Endothelial cell (in vitro differentiated cells): ENCODE measurements at places on chromosomes 5 and 9.

- no peak overlapping the region for H3K27ac ChIP-seq
- H3K4me3 ChIP-seq = no peak overlapping the region
- no peaks in the 10 kb centered on the region for H3K4me1 ChIP-seq
Measured at GRCh38 chr9:18756712-18757125, 276.3 kb downstream of the SAXO1 start.

DNA sequence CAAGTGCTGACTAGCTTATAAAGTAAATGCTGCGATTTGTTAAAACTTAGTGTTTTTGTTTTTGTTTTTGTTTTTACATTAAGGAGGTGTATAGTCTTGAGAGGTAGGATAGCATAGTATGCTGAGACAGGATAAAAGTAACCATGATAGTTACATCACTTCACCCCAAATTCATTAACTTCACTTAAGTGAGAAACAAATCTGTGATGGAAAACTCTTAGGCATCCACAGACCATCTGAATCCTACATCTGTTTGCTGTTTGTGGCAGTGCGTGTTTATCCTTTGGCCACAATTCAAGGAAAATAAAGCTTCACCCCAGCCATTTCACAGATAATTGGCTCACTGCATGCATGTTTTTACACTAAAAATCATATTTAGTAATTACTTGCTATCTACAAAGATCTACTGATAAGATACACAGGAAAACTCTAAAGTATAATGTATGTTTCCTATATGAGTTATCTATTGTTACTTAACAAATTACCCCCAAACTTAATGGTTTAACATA lies 82.0 kb downstream of the ZNF622 start:
- no peak for DNase-seq
- peaks cover 2% of the 10 kb centered on the region for H3K27me3 ChIP-seq
- no peaks in the 10 kb centered on the region for H3K4me1 ChIP-seq
- H3K27ac ChIP-seq = no peak overlapping the region
- no peak overlapping the region for H3K4me3 ChIP-seq

DNA sequence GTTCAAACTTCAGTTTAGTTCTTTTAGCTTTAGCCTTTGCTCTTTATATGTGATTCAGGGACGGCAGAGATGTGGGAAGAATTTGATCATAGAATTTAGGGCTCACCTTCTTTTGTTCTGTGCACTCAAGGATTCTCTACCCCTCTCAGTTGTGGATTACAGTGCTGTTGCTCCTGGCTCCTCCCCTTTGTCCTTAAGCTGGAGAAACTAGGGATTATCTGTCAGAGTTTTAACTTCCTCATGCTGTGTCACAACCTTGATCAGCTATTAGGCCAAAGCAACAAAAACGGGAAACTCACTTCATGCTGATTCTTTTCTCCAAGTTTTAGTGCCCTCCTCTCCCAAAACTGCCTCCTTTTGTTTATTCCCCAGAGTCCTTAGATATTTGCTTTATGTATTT lies 13.0 kb upstream of the PCDHAC2 start:
- H3K4me3 ChIP-seq = no peak overlapping the region
- H3K4me1 ChIP-seq = peaks cover 12% of the 10 kb centered on the region
- no peak for DNase-seq
- H3K36me3 ChIP-seq = peaks cover 5% of the 10 kb centered on the region
- H3K27me3 ChIP-seq = no peaks in the 10 kb centered on the region

DNA sequence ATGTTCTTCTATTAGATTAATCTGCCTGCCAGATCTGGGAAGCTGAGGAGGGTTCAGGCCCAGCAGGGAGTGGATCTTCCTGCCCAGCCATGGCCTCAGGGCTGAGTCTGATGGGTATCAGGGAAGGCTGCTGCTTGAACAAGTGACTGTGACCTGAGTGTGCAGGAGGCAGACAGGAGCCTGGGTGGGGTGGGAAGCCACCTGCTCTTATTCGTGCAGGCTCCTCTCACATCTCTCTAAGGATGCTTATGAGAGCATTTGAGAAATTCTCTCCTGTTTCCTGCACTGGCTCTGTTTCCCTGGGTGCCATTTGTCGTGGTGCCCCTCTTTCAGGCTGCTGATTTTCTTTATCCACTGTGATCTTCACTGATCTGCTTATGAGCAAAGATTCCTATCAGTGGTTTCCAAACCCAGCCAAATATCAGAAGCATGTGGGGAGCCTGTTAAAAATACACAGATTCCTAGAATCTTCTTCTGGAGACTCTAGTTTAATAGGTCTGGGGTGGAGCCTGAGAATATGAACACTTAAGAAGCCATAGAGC lies 2.1 kb downstream of the RGS3 start:
- peaks cover 12% of the 10 kb centered on the region for H3K27me3 ChIP-seq

- H3K27ac ChIP-seq = no peak overlapping the region
- no peaks in the 10 kb centered on the region for H3K27me3 ChIP-seq
- H3K4me3 ChIP-seq = no peak overlapping the region
- H3K36me3 ChIP-seq = no peaks in the 10 kb centered on the region
- no peak for DNase-seq
Measured at GRCh38 chr5:149012350-149012749, 50.5 kb downstream of the SH3TC2 start.

- no peak overlapping the region for H3K4me3 ChIP-seq
- H3K4me1 ChIP-seq = peaks cover 62% of the 10 kb centered on the region
- H3K27me3 ChIP-seq = peaks cover 15% of the 10 kb centered on the region
- no peak overlapping the region for H3K27ac ChIP-seq
- peaks cover 7% of the 10 kb centered on the region for H3K36me3 ChIP-seq
Measured at GRCh38 chr5:172002840-172003512, 3.5 kb downstream of the FBXW11 start.

GRCh38 chr9:18614116-18614515 lies 140.2 kb downstream of the ADAMTSL1 start:
- no peak for DNase-seq
- H3K27me3 ChIP-seq = peaks cover 3% of the 10 kb centered on the region
- no peak overlapping the region for H3K27ac ChIP-seq
- peaks cover 3% of the 10 kb centered on the region for H3K4me1 ChIP-seq
- no peaks in the 10 kb centered on the region for H3K36me3 ChIP-seq

DNA sequence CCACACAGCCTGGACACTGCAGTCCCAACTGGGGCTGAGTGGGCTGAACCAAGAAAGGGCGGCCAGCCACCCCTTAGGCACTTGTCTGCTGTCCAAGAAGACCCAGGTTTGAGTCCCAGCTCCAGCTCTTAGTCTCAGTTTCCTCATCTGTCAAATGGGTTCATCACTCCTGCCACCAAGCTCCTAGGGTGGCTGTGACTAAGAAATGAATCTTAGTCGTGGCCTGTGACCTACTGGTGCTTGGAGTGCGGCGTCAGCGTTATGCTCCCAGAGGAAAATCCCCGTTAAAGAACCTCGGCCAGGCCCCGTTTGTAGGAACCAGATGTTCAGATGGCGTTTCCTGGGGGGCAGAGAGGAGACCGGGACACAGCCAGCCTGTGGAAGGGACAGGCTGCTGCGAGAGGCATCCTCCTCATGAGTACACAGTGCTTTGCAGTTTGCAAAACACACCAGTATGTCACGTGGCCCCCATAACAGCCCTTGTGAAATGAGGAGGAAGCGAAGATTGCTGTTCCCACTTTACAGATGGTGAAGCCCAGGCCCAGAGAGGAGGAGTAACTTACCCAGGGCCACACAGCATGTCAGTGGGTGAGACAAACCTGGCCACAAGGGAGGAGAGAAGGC lies 3.3 kb downstream of the FIBCD1 start:
- H3K27ac ChIP-seq = no peak overlapping the region
- no peak for DNase-seq
- H3K36me3 ChIP-seq = peaks cover 4% of the 10 kb centered on the region
- peaks cover 16% of the 10 kb centered on the region for H3K4me1 ChIP-seq
- no peak overlapping the region for H3K4me3 ChIP-seq

- no peak for DNase-seq
- no peaks in the 10 kb centered on the region for H3K36me3 ChIP-seq
- peaks cover 21% of the 10 kb centered on the region for H3K4me1 ChIP-seq
- peak overlapping the region; percentile 44 for H3K27ac ChIP-seq
Measured at GRCh38 chr5:58828258-58828657, 245.4 kb downstream of the RAB3C start.

- peak overlapping the region; percentile 89 for H3K27ac ChIP-seq
- H3K4me3 ChIP-seq = peak overlapping the region; percentile 37
- peaks cover 25% of the 10 kb centered on the region for H3K36me3 ChIP-seq
- peaks cover 18% of the 10 kb centered on the region for H3K4me1 ChIP-seq
- peak; percentile 59 for DNase-seq
- peaks cover 88% of the 10 kb centered on the region for H3K27me3 ChIP-seq
Measured at GRCh38 chr9:136673088-136673974, 10.6 kb downstream of the EGFL7 start.

DNA sequence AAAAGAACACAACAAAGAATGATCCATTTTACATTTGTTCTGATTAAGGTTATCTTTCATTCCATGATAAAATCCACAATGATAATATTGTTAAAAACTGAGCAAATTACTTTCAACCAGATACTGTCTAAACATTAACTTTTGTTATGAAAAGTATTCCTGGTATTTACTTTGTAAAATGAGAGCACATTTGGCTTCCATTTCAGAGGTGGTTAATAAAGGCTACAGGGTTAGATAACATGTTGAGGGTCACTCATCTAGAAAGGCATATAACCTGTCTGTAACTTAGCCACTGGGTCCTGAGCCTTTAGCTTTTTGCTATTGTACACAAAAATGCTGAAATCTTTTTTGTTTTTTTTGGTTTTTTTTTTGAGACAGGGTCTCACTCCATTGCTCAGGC lies 99.3 kb downstream of the ANXA2R start:
- no peak for DNase-seq
- peaks cover 6% of the 10 kb centered on the region for H3K27me3 ChIP-seq
- H3K27ac ChIP-seq = no peak overlapping the region
- H3K4me3 ChIP-seq = no peak overlapping the region
- no peaks in the 10 kb centered on the region for H3K36me3 ChIP-seq

- H3K27ac ChIP-seq = no peak overlapping the region
- peaks cover 3% of the 10 kb centered on the region for H3K36me3 ChIP-seq
- H3K27me3 ChIP-seq = peaks cover 4% of the 10 kb centered on the region
- no peak overlapping the region for H3K4me3 ChIP-seq
- peaks cover 35% of the 10 kb centered on the region for H3K4me1 ChIP-seq
Measured at GRCh38 chr9:20352591-20352990, 269.7 kb downstream of the MLLT3 start.

GRCh38 chr9:126857261-126857960 lies 3.0 kb upstream of the ZBTB34 start:
- H3K4me3 ChIP-seq = no peak overlapping the region
- no peak overlapping the region for H3K27ac ChIP-seq
- H3K4me1 ChIP-seq = peaks cover 23% of the 10 kb centered on the region
- H3K36me3 ChIP-seq = peaks cover 11% of the 10 kb centered on the region

DNA sequence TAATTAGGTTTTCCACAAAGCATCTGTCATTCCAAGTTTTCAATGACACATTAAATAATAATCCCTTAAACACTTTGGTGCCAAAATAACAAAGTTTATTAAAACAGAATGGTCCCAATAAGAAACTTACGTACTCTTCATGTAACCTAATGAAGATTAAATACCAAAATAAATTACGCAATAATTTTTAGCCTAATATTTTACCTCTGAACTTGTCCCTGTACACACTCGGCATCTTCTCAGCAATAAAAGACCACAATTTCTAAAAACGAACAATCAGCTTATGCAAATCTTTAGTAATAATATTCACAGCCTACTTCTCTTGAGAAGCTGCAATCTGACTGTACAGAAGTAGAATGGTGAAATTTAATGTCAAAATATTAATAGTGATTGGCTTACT lies 163.6 kb downstream of the ZDHHC21 start:
- no peaks in the 10 kb centered on the region for H3K36me3 ChIP-seq
- no peak overlapping the region for H3K27ac ChIP-seq
- no peak for DNase-seq
- peaks cover 1% of the 10 kb centered on the region for H3K27me3 ChIP-seq
- H3K4me3 ChIP-seq = no peak overlapping the region
